ENCODE measurements at places on chromosomes 2 and 18. TPM values are rescaled to one million over a fixed set of nuclear protein-coding genes. Genes with fewer than 3 reads are reported as not detected.

DNA sequence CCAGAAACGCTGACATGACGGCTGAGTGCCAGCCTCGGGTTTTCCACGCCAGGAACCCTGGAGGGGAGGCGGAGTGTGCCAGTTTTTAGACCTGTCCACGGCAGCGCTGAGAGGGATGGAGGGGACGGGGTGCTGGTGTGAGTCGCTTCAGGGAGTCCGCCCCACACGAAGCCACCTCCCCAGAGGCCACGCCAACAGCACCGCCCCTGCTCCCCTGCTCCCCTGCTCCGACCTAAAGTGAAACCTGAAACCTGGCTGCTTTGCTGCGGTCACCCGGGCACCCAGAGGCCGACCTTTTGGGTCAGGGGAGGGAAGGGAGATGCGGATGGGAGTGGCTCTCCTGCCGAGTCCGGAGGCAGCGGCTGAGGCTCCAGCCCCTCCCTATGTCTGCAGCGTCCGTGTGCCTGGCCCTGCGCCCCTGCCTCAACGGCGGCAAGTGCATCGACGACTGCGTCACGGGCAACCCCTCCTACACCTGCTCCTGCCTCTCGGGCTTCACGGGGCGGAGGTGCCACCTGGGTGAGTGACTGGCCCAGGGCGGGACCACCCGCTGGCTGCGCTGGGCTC is 38.1 kb downstream of the SNED1 start:
- no peak for DNase-seq

DNA sequence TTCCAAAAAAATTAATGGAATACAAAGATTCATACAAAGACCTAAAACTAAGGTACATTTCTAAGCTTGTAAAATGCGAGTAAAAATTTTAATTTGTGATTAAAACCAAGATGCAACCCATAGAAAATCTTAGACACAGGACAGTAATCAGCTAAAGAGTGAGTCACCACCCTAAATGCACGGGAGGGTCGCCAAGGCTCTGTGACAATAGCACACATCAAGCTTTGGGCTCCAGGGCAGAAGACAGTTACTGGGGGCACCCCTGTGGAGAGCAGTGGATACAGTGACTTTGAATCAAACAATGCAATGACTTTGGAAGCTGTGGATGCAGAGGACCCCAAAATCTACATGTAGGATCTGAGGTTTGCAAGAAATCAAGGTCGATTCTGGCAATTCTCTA is 7.5 kb downstream of the FLACC1 start:
- DNase-seq: no peak

- no peak for DNase-seq
Observed at GRCh38 chr2:224359569-224359968, 42.3 kb downstream of the FAM124B start.

DNA sequence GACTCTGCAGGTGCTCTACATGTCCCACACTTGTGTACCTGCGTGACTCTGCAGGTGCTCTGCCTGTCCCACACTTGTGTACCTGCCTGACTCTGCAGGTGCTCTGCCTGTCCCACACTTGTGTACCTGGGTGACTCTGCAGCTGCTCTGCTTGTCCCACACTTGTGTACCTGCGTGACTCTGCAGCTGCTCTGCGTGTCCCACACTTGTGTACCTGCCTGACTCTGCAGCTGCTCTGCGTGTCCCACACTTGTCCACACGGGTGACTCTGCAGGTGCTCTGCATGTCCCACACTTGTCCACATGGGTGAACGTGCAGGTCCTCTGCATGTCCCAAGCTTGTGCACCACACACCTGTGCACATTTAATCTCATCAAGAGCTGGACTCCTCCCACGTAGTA is 576.7 kb upstream of the SALL3 start:
- no peak for DNase-seq

DNA sequence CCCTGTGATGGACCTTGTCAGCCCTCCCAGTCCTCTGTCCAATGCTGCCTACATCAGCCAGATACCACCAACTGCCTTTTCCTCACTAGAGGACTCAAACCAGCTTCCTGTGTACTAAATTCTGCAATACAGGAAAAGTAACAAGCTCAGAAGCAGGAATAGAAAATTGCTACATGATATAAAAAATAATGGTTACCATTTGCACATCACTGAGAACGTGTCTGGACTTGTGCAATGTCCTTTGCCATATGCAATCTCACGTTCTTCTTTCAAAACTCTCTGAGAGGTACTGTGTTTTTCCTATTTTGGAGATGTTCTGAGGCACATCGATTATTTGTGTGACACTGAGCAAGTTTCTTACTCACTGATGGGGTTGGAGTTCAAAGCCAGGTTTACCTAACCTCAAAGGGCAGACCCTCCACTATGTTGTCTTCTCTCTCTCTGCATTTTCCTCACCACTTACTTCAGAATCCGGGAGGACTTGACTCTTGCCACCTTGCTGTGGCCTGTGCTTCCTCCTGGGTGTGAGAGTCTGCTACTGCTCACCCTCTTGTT is 12.1 kb downstream of the UPP2 start:
- DNase-seq: no peak

DNA sequence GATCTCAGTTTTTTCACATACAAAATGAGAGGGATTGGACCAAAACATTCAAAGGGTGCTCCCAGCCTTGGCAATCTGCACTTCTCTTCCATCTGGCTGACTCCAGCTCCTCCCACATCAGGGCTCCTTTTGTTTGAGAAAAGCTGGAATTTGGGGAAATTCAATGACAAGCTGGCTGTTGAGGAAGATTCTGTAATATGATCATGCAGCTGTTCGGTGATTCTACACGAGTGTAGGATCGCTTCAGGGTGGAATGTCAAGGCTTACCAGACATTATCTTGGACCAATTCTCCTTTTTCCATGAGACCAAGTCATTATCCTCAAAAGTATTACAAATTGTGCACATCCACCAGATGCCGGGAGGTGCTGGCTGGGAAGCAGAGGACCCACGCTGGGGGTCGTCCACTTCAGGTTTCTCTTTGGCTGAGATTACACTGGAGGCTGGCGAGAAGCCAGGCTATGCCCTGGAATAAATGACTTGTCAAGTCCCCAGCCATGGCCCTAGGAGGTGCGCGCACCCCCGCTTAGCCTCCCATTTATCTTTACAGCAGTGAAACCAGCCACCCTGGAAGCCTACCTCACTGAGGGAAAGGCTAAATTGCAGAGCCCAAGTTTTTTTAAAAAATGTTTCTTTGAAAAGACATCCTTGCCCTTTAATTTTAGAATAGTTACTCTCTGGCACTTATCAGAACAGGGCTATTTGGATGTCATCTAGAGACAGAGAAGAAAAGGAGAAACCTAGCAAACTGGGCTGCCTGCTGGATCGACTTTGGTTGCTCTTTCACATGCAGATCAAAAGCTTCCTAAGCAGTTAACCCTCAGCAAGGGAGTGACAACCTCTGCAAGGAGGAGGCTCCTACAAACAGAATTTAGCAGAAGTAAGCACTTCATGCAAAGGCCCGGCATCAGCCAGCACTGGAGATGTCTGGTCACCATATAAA is 42.5 kb upstream of the LCLAT1 start:
- peak; percentile 62 for DNase-seq

Gene OR6B2
- polyA plus RNA-seq: not detected

Gene IL36A
- polyA plus RNA-seq: not detected

- DNase-seq: no peak
Observed at GRCh38 chr2:5982903-5983265, 290.7 kb downstream of the SOX11 start.

GRCh38 chr18:70454704-70455322 is 166.0 kb downstream of the SOCS6 start:
- DNase-seq: peak; percentile 27

GRCh38 chr2:223635080-223635479 is 32.9 kb upstream of the SCG2 start:
- DNase-seq: no peak

DNA sequence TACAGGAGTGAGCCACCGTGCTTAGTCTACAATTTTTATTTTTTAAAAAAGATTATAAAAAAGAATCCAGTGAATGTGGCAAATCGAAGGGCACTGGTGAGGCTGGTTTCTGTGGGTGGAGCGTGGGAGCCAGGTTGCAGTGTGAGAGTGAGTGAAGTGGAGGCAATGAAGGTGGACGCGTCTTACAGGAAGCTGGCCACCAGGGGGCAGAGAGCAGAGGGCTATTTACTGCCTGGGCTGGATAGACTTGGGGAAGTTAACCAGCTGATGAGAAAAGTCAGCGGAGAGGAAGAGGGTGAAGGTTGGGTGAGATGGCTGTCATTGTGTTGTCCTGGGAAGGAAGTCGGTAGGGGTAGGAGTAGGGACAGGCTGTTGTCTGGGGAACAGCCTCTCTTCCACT is 6.8 kb downstream of the SCTR start:
- DNase-seq: peak; percentile 11

Gene EGR4
- polyA plus RNA-seq: not detected

GRCh38 chr2:200399636-200400035 is 93.1 kb downstream of the SPATS2L start:
- no peak for DNase-seq

DNA sequence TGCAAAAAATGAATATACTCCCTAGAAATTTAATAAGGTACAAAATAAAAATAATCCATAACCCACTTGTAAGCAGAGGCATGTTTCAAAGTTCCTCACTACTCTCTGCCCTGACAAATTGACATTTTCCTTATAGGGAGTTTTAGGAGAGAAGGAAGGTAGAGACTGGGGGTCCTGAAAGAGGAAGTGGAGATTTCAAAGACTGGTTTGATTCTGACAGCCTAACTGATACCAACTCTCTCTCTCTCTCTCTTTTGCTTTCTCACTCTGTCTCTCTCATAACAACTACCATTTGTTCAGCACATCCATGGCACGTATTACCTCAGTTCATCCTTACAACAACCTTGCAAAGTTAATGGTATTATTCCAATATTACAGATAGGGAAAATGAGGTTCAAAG is 18.6 kb downstream of the FZD7 start:
- no peak for DNase-seq

GRCh38 chr2:238286987-238287736 is 1.2 kb downstream of the PER2 start:
- DNase-seq: no peak

Gene ARHGEF33
- 1.6 TPM for polyA plus RNA-seq

Gene AKAIN1
- polyA plus RNA-seq: not detected

DNA sequence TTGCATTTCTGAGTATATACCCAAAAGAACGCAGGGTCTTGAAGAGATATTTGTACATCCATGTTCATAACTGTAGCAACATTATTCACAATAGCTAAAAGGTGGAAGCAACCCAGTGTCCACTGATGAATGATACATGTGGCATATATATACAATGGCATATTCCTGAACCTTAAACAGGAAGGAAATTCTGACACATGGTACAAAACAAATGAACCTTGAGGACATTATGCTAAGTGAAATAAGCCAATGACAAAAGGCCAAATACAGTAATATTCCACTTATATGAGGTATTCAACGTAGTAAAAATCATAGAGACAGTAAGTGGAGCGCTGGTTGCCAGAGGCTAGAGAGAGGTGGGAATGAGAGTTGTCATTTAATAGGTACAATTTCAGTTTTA is 8.1 kb downstream of the AAK1 start:
- no peak for DNase-seq

Gene CCDC74B
- 0.62 TPM for polyA plus RNA-seq

DNA sequence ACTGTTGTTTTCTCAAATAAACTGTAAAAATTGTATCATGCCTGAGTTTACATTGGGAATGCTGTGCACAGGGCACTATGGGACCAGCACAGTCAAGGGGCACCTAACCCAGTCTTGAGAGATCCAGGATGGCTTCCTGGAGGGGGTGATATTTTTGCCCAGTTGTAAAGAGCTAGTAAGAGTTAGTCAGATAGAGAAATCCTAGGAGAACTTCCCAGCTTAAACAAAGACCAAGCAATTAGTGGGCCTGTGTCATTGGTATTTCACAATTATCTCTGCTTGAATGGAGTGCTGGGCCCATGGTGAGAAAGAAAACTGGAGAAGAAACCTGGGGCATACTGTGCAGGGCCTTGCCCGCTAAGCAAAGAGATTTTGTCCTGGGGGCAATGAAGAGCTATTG is 12.2 kb downstream of the XDH start:
- no peak for DNase-seq

GRCh38 chr18:46439037-46439436 is 218.0 kb downstream of the LOXHD1 start:
- no peak for DNase-seq

- DNase-seq: no peak
Observed at GRCh38 chr18:75229437-75229836, 18.8 kb downstream of the TSHZ1 start.

Gene ANKRD23
- polyA plus RNA-seq: 13.8 TPM

- no peak for DNase-seq
Observed at GRCh38 chr2:237818066-237818473, 19.5 kb downstream of the RBM44 start.

GRCh38 chr2:190978389-190979053 is 35.5 kb downstream of the STAT1 start:
- DNase-seq: no peak

GRCh38 chr18:55413474-55413873 is 174.5 kb downstream of the TCF4 start:
- no peak for DNase-seq

DNA sequence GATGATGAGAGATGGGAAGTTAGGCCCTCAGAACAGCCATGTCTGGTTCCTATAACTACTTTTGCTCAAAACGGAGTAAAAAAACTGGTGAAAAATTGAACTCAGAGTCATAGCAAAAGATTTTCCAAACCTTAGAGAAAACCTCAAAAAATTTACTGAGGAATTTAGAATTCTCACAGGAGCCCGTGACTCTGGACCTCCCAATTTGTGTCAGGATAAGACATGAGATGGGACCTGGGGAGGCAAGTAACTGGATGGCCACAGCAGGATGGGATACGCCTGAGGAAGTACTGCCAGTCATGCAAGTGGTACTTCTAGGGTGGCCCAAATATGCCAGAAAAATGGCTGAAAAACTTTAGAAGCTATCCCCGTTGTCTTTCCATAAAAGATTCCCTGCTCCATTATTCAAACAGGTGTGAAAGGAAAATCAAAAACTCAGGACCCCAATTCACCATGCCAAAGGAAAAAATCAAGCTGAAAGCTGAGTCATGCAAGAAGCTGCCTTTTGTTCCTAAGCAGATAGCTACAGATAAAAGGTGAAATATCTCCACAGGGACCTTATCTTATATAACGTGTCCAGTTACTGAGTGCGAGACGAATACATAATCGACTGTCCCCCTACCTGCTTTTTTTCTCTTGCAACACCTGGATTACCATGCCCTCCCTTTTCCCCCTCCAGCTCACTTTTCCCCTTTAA is 34.1 kb upstream of the LIPG start:
- no peak for DNase-seq
